ENCODE measurements at places on chromosomes 4 and X. TPM values are rescaled to one million over a fixed set of nuclear protein-coding genes. Genes with fewer than 3 reads are reported as not detected.

The MMRN1 gene
- 28.9 TPM for total RNA-seq

The GYPA gene
- not detected for total RNA-seq

The WFS1 gene
- total RNA-seq, result 31.4 TPM

The FAM241A gene
- total RNA-seq, result 2.9 TPM

- H3K4me1 ChIP-seq, result no peaks in the 10 kb centered on the region
- H3K27me3 ChIP-seq, result no peaks in the 10 kb centered on the region
- no peak overlapping the region for H3K27ac ChIP-seq
- H3K4me3 ChIP-seq, result no peak overlapping the region
- DNase-seq, result peak; percentile 29
- no peaks in the 10 kb centered on the region for H3K36me3 ChIP-seq
Measured at GRCh38 chr4:187227907-187228704, 504.4 kb upstream of the FAT1 start.

DNA sequence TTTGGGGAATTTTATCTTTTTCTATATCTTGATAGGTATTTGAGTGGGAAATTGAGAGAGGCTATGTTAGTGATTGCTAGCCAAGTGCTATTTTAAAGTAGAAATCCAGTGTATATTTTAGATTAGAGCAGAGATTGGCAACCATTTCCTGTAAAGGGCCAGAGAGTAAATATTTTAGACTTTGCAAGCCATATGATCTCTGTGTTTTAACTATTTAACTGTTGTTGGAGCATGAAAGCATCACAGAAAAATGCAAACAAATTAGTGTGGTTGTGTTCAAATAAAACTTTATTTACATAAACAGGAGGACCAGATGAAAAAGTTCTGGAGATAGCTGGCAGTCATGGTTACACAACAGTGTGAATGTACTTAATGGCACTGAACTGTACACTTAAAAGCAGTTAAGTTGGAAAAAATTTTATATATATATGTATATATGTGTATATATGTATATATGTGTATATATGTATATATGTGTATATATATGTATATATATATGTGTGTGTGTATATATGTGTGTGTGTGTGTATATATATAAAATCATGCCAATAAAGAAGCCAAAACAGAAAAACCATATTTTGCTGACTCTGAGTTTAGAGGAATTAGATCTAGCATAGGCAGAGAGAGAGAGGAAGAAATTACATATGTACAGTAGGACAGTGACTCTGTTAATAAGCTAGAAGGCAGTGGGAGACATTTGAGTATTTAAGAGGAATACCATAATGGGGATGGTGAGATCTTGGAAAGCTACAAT, 83.4 kb downstream of the TMEM164 start:
- DNase-seq, result no peak
- no peaks in the 10 kb centered on the region for H3K27me3 ChIP-seq
- H3K4me1 ChIP-seq, result no peaks in the 10 kb centered on the region
- H3K36me3 ChIP-seq, result no peaks in the 10 kb centered on the region
- H3K27ac ChIP-seq, result no peak overlapping the region
- H3K4me3 ChIP-seq, result no peak overlapping the region

- DNase-seq, result no peak
- no peak overlapping the region for H3K4me3 ChIP-seq
- no peaks in the 10 kb centered on the region for H3K27me3 ChIP-seq
- H3K36me3 ChIP-seq, result no peaks in the 10 kb centered on the region
- H3K4me1 ChIP-seq, result no peaks in the 10 kb centered on the region
- H3K27ac ChIP-seq, result no peak overlapping the region
Measured at GRCh38 chr4:21795091-21795490, 153.5 kb downstream of the KCNIP4 start.

DNA sequence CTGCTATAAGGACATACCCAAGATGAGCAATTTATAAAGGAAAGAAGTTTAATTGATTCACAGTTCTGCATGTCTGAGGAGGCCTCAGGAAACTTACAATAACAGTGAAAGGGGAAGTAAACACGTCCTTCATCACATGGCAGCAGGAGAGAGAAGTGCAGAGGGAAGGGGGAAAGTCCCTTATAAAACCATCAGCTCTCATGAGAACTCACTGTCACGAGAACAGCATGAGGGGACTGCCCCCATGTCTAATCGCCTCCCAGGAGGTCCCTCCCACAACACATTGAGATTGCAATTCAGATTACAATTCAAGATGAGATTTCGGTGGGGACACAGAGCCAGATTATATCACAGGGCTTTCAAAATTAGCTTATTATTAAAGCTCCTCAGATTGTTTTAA, 209.5 kb upstream of the PPP3CA start:
- DNase-seq, result no peak
- H3K4me1 ChIP-seq, result no peaks in the 10 kb centered on the region
